ENCODE measurements at places on chromosomes 4 and X.
A peak's percentile ranks its signal among the peaks of the same experiment; 100 is the strongest.

DNA sequence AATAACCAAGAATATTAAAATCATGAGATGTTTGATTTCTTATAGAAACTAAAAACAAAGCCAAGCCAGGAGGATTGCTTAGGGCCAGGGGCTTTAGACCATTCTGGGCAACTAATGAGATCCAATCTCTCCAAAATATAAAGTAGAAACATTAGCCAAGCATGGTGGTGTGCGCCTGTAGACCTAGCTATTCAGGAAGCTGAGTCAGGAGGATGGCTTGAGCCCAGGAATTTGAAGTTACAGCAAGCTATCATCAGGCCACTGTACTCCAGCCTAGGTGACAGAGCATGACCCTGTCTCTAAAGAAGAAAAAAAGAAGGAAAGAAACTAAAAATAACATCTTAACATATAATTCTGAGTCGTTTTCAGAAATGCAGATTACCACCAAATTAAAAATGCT, 96.7 kb downstream of the NAF1 start:
- DNase-seq: no peak

GRCh38 chrX:124335598-124335997, 3.1 kb downstream of the TEX13D start:
- DNase-seq: no peak

GRCh38 chrX:8783097-8783713, 18.0 kb downstream of the FAM9A start:
- DNase-seq: no peak

GRCh38 chr4:123232439-123232838, 164.2 kb upstream of the SPRY1 start:
- no peak for DNase-seq

DNA sequence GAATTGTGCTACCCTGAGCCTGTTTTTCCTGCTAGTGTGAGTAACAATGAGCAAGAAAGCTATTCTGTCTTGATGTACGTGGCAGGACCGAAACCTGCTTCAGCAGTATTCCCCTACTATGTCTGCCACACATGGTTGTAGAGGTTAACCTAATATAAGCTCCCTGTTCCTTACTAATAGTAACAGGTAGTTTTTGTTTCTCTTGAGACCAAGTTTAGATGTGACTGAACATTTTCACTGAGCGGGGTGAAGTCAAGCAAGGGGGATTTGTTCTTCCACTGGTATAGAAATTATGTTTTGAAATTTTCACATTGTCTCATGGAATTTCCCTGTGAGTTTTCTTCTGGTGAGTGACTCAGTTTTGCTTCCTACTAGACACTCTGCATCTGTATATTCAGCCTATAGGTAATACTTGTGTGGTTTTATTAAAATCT, 37.3 kb downstream of the RRAGB start:
- no peak for DNase-seq

DNA sequence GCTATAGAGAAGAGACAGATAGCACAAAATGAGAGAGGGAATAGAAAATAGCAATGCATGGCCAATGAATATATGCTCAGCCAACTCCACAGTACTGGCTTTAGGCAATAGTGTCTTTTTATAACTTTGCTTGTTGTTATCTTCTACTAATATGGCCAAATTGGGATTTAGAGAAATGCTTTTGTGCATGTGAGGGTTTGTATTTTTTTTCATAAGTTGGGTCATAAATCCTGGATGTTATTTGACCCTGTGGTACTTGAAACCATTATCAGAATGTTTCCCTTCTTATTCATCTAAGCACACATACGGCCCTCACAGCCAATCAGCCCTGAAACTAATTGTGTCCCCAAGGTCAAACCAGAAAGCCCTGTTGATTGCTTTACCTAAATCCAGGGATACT, 35.2 kb upstream of the LPAR4 start:
- no peak for DNase-seq

- no peak for DNase-seq
Observed at GRCh38 chrX:118423558-118423957, 72.1 kb upstream of the DOCK11 start.

- no peak for DNase-seq
Observed at GRCh38 chr4:73902038-73902637, 32.9 kb downstream of the CXCL1 start.

- DNase-seq: no peak
Observed at GRCh38 chr4:147955827-147956558, 224.1 kb downstream of the ARHGAP10 start.

- DNase-seq: no peak
Observed at GRCh38 chr4:84894621-84895020, 71.9 kb downstream of the WDFY3 start.

DNA sequence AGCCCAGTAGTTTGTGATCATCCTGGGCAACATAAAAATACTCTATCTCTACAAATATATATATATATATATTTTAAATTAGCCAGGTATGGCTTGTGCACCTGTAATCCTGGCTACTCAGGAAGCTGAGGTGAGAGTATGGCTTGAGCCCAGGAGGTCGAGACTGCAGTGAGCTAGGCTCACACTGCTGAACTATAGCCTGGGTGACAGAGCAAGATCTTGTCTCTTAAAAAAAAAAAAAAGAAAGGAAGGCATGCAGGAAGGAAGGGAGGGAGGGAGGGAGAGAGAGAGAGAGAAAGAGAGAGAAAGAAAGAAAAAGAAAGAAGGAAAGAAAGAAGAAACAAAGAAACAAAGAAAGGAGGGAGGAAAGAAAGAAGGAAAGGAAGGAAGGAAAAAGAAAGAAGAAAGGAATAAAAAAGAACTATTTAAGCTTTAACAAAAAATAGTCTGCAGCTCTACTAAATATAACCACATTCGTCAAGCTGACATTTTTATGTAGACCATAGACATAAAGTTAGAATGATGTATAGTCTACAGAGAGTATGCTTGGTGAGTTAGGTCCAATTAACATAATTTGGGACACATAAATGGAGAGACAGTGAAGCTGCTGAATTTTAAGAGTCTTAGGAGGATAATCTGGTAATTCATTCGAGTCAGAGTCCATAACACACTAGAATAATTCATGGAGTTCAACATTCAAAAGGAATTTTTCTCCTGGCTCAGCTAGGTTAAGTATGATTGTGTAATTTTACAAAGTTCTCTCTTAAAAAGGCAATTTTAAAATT, 111.9 kb downstream of the GLRA3 start:
- DNase-seq: no peak

- no peak for DNase-seq
Observed at GRCh38 chrX:130637591-130637990, 235.8 kb downstream of the RBMX2 start.

GRCh38 chr4:18075823-18076433, 54.4 kb upstream of the LCORL start:
- no peak for DNase-seq

GRCh38 chr4:128831531-128832242, 22.2 kb downstream of the JADE1 start:
- DNase-seq: peak; percentile 7

- DNase-seq: no peak
Observed at GRCh38 chr4:184355111-184355604, 119.2 kb downstream of the IRF2 start.

DNA sequence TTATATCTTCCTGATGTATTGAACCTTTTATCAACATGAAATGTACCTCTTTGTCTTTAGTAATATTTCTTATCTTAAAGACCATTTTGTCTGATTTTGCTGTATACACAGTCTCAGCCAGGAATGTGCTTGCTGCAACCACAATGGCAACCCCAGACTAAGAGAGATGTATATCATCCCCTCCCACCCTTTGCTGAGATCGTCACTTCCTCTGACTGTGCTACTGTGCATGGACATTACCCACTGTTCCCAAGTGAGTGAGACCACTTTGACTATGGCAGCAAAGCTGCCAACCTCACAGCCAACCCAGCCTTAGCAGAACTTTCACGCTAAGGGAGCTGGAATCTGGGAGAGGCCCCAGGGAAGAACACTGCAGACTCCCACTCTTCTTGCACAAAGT, 46.0 kb downstream of the EIF2S3 start:
- DNase-seq: no peak

GRCh38 chr4:84403656-84404055, 95.4 kb downstream of the NKX6-1 start:
- no peak for DNase-seq

DNA sequence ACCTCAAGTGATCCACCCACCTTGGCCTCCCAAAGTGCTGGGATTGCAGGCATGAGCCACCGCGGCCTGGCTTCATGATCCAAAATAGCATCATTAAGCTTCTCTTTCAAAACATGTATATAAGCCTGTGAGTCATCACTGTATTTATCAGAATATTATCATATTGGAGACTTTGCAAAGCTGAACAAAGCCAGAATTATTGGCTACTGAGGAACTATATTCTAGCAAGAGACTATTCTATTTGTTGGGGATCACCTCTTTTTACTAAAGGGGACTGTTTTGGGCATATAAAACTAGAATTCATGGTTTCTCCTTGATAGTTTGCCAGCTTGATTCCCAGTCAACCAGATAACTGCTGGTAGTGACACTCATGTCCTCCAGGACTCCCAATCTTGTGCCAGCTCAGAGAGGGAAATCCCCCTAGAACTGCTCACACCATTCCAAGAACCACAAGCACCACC, 40.1 kb downstream of the TET2 start:
- no peak for DNase-seq

DNA sequence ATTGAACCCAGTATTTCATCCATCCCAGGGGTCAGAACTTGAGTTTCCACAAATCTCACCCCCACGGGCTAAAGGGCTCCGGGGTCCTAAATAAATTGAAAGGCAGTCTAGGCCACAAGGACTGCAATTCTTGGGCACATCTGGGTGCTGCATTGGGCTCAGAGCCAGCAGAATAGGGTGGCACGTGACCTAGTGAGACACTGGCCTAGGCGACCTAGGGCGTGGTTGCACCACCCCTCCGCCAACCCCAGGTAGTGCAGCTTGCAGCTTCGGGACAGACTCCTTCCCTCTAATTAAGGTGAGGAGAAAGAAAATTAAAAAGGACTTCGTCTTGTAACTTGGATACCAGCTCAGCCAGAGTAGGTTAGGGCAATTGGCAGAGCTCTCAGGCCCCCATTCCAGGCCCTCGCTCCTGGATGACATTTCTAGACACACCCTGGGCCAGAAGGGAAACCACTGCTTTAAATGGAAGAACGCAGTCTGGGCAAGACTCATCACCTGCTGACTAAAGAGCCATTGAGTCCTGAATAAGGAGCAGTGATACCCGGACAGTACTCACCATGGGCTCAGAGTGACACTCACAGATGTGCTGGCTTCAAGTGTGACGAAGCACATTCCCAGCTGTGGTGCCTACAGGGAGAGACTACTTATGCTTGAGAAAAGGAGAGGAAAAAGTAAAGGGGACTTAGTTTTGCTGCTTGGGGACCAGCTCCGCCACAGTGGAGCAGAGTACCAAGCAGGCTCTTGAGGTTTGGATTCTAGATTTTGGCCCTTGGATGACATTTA, 735.4 kb downstream of the FSTL5 start:
- no peak for DNase-seq

DNA sequence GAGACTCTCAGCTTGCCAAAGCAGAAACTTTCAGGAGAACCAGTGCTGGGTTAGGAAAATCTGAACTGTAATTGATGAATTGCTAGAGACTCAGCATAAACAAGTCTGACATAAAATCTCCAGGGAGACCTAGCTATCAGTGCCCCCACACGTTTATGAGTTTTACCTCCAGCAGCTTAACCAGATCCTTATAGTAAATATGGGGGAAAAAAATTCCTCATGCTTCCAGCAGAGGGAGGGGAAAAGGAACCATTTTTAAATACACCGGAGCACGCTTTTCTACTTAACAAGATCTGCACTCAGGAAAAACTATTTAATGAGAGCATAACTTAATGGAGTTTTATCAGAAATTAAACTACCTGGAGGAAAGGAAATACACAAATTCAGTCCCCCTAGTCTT, 1040.7 kb upstream of the INTU start:
- DNase-seq: no peak

Data from anterior cingulate cortex (tissue), 58 donors.